ENCODE measurements at places on chromosomes 1 and 21. TPM values are rescaled to one million over a fixed set of nuclear protein-coding genes. Genes with fewer than 3 reads are reported as not detected.

DNA sequence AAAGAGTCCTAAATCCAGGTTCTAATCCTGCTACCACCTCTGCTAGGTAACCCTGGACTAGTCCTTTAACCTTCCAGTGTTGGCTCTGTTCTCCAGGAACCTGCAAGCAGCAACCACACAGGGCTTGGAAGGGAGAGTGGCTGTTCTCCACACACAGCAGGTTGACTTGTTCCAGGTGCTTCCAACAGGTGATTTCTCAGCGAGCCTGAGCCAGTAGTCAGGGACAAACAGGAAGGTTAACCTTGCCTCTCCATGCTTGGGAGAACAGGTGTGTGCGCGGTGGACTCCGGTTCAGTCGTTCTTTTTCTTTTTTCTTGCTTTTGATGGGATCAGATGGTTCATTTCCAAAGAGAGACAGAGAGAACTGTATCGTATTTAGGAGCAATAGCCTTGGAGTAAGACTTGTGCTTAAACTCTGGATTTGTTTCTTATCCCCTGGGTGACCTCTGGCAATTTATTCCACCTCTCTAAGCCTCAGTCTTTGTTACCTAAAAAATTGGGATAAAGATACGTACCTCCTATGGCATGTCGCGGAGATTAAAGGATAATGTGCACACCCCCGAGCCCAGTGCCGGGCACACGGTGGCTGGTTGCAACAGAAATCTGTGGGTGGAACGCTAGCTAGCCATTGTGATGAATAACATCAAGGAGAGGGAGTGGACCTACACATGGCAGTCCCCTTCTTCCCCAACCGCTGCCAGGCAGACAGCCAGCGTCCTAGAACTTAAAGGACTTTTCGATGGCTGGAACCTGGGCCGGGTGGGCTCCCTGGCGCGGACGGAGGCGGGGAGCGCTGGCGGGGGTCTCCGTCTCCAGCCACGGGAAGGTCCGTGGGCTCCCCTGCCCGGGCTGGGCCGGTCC lies 583 bp upstream of the CACHD1 start:
- no peaks in the 10 kb centered on the region for H3K36me3 ChIP-seq
- no peak for DNase-seq
- H3K4me3 ChIP-seq, result peak overlapping the region; percentile 76
- peak overlapping the region; percentile 88 for H3K27ac ChIP-seq

DNA sequence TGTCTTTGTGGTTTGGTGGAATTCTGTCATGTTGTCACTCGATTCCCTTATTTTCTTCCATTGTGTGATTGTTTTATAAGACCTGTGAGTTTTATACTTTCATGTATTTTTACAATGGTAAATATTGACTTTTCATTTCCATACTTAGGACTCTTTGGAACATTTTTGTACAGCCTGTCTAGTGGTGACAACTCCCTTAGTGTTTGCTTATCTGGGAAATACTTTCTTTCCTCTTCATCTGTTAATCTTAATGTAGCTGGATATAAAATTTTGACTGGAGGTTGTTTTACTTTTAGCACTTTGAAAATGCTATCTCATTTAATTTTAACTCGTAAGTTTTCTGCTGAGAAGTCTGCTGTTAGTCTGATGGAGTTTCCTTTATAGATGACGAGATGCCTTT lies 310.5 kb downstream of the NUF2 start:
- H3K27ac ChIP-seq, result no peak overlapping the region
- H3K4me3 ChIP-seq, result no peak overlapping the region
- no peak for DNase-seq
- no peaks in the 10 kb centered on the region for H3K36me3 ChIP-seq
- no peaks in the 10 kb centered on the region for H3K4me1 ChIP-seq

DNA sequence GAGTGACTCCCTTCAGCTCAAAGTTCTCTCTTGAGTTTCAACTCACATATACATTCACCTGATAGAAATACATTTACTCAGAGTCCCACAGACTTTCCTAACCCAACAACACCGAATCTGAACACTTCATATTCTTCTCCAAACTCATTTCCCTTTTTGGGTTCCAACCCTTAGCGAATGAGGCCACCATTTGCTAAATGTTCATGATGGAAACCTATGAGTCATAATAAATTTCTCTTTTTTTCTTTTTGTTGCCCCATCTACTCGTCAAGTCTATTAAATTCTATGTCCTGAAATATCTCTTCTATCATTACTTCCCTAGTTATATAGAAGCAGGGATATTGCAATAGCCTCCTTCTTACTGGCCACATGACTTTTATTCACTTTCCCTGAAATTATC lies 100.1 kb downstream of the HLX start:
- H3K27ac ChIP-seq, result no peak overlapping the region
- no peaks in the 10 kb centered on the region for H3K4me1 ChIP-seq
- no peak overlapping the region for H3K4me3 ChIP-seq
- DNase-seq, result no peak

DNA sequence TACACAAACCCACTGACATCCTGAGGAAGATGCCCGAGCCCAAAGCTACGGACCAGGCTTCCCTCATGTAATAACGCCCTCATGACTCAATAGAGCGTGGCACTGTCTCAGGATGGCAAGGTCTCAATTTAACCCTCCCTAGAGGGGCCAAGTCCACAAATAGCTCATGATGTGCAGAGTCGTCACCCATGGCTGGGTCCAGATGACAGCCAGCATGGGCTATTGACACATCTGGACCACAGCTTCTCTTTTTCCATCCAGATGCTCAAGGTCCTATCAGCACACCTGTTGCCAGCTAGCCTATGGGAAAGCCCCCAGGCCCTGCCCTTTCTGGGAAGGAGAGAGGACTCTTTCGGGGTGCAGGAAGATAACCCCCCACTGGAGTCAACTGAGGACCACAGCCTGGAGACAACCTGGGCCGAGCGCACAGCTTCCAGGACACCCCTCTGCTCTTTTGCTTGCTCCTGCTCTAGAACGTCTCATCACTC lies 2.8 kb downstream of the LAPTM5 start:
- peaks cover 20% of the 10 kb centered on the region for H3K27me3 ChIP-seq
- no peak overlapping the region for H3K27ac ChIP-seq
- DNase-seq, result no peak
- H3K4me1 ChIP-seq, result peaks cover 26% of the 10 kb centered on the region

DNA sequence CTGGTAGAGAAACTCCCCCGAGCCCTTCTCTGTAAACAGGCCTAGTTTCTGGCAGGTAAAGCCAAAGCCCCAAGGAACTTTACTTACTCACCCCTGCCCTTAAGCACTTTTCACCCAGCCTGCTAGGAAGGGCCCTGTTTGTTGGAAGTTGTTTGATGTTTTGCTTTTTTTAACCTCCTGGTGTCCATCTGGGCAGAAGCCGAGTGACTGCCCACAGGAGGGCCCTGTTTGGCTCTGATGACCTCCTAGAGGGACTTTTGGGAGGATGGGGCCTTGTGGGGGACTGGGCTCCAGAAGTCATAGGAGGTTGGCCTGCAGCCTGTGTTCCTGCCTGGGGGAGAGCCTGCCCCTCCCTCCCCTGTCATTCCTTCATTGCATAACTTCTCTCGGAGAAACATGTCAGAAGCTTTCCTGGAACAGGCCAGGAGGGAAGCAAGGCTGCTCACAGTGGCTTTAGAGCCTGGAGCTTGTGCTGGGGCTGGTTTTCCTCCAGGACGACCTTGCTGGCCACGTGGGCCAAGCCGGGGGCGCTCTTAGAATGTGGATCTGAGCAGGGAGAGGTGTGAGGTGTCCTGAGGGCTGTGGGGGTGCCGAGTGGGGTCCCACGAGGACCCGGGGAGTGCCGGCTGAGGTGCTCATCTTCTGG lies 33.9 kb downstream of the COQ8A start:
- no peaks in the 10 kb centered on the region for H3K27me3 ChIP-seq
- peaks cover 33% of the 10 kb centered on the region for H3K4me1 ChIP-seq
- no peaks in the 10 kb centered on the region for H3K36me3 ChIP-seq
- no peak for DNase-seq
- peak overlapping the region; percentile 92 for H3K27ac ChIP-seq

DNA sequence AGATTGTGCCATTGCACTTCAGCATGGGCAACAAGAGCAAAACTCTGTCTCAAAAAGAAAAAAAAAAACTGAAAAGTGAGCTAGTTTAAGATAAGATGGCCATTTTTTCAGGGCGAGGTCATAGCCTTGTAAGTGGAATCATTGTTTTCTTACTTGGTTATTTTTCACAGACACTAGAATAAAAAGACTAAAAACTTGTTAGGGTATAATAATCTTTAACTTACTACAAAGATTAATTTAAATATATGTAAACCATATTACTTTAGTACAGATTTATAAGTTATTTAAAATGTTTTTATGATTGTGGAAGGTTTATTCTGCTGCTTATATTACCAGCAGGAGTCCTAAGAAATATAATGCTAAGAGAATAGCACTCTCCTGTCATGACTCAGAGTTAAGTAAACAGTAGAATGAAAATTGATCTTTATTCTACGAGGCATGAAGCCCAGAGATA lies 23.5 kb downstream of the ANGPTL1 start:
- H3K27ac ChIP-seq, result no peak overlapping the region
- no peaks in the 10 kb centered on the region for H3K27me3 ChIP-seq
- H3K4me1 ChIP-seq, result peaks cover 3% of the 10 kb centered on the region

DNA sequence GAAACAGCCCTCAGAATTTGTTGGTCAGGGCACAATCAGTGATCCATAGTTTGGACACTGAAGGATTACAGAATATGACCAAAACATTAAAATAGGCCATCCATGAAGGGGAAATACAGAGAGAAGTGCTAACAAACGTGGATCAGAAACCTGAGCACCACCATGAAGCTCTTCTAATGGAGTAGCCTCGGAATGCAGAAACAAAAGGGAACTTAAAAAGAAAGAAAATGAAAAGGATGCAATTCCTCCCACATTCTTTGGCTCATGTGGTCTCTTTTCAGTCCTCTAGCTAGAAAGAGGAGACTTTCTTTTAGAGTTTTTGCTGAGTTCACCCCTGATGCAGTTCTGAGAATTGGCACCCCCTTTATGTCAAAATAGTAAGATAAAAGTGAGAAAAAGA lies 989.8 kb upstream of the B3GALT2 start:
- H3K4me1 ChIP-seq, result no peaks in the 10 kb centered on the region
- no peak for DNase-seq
- H3K27me3 ChIP-seq, result no peaks in the 10 kb centered on the region

GRCh38 chr1:41101950-41102607 lies 80.6 kb upstream of the SLFNL1 start:
- H3K4me1 ChIP-seq, result peaks cover 56% of the 10 kb centered on the region
- no peaks in the 10 kb centered on the region for H3K27me3 ChIP-seq
- no peaks in the 10 kb centered on the region for H3K36me3 ChIP-seq
- H3K4me3 ChIP-seq, result no peak overlapping the region

RIMS3 gene
- 0.71 TPM for total RNA-seq

DNA sequence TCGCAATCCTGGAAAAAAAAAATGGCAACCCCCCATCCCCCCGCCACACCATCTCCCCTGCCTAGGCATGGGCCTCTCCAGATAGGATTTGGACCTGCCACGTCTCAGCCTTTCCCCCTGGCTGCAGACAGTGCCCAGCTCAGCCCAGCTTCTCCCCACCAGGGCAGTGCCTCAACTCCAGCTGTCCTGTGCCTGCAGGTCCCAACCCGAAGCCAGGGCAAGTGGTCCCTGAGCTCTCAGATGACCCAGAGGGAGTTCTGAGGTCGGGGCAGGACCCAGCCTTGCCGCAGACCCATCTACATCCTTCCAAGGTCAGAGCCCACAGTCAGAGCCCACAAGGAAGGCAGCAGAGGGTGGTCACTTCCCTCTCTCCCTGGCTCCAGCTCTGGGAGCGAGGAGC lies 86.7 kb upstream of the POU3F1 start:
- H3K27me3 ChIP-seq, result no peaks in the 10 kb centered on the region
- H3K36me3 ChIP-seq, result no peaks in the 10 kb centered on the region
- H3K27ac ChIP-seq, result no peak overlapping the region

PAQR7 gene
- total RNA-seq, result 2.1 TPM

GRCh38 chr1:64975127-64975526 lies 8.8 kb upstream of the JAK1 start:
- H3K36me3 ChIP-seq, result no peaks in the 10 kb centered on the region
- no peak overlapping the region for H3K27ac ChIP-seq
- no peak for DNase-seq
- H3K4me1 ChIP-seq, result no peaks in the 10 kb centered on the region

DNA sequence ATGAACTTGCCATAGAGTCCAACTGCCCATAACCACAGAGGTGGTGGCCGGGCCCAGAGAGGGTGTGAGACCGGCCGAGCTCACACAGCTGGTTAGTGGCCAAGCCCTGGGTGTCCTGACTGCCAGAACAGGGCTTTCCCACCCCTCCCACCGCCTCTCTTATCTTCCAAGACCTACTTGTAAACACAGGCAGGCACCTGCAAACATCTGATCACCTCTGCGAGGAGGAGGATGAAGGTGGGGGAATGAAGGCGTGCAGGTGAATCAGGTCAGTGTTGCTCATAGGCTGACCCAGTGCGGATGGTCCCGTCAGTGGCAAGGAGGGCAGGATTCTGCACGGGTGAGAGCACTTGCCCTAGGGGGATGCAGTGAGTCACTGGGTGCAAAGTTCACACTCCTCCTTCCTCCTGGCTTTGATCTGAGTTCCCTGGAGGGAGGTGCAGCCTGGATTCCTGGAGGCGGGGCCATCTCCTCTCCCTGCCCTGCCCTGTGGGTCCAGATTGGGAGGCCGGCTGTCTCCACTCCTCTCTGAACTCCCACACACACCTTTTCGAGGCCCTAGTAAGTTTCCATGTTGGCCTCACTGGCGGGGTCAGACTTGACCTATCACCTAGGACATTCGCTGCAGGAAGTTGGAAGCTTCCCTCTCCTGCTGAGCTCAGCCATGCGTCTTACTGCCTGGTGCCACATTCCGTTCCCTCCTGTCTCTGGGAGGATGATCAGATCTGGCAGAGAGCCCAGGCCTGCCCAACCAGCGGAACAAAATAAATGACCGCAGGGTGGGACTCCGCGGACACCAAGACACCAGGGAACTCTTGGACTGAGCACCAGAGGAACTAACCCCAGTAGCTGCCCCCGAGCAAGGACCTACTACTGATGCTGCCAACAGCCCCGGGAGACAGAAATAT lies 7.3 kb downstream of the UQCRHL start:
- peaks cover 22% of the 10 kb centered on the region for H3K4me1 ChIP-seq
- H3K27ac ChIP-seq, result no peak overlapping the region
- no peak overlapping the region for H3K4me3 ChIP-seq

ZNF648 gene
- not detected for total RNA-seq

DNA sequence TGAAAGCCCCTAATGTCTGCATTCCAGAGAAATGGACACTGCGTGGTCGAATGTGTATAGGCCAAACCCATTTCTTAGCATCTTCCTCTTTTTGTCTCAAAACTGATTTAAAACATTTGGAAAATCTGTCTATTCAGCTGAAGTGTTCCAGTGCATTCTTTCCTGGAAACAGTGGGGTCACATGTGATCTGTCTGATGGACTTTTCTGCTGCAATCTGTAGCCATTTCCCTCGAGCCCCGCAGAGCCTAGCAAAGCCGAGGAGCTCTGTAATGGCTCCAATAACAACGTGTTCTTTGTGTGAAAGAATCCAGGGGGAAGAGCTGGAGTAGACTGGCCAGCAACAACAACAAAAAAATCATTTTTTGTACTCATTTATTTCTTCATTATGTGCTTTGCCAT lies 329.3 kb downstream of the BARHL2 start:
- H3K27me3 ChIP-seq, result no peaks in the 10 kb centered on the region
- no peaks in the 10 kb centered on the region for H3K36me3 ChIP-seq
- H3K4me1 ChIP-seq, result no peaks in the 10 kb centered on the region
- no peak overlapping the region for H3K4me3 ChIP-seq
- no peak for DNase-seq

All from heart right ventricle (tissue), 16 donors.